Right cardiac atrium (tissue), 5 donors: ENCODE measurements at places on chromosomes 7 and 10.

- DNase-seq: no peak
These were observed 23.8 kb downstream of the TMEM196 start for GRCh38 chr7:19749658-19750057.

DNA sequence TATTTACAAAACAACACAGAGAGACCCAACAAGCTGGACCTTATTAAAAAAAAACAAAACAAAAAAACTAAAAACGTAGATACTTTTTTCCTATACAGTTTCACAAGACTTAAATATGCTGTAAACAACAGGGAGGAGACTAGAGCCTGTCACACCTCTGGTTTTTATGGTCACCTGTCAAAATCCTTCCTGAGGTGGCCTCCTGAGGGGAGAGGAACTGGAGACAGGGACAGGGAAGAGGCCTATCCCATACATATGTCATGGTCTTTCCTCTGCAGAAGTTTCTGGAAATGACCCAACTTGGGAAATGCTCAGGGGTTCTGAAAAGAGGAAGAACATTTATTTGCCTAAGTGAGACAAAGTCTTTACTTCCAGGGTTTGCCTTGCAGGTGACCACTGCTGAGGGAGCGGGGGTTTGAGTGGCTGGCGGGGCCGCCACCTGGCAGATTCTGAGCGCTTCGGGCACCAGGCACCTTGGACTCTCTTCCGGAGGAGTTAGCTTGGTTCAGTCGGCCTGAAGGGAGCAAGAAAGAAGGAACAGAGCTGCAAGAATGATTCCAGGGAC is 18.3 kb downstream of the CPA1 start:
- no peak for DNase-seq

DNA sequence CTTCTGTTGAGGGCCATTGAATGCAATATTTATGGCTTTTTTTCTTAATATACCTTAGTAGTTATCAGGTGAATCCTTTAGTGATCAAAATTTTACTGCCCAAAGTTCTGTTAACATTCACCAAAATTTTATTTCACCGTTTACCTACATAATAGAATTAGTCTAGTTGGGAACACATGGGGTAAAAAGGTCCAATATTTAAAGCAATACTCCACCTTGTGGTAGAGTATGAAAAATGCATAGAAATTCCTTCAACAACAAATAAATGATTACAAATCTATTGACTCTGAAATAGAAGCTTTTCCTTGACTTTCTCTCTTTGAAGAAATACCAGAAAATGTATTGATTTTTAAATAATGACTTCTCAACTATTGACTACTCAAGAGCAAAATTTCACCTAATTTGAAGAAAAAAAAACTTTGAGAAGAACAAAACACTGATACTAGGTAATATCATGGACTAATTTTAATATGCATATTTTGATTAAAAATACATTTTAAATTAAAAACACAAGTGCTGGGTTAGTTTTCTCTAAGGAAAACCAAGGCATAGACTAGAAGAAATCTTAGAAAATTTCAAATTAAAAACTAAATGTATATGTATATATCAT is 43.3 kb downstream of the POLR1F start:
- no peak for DNase-seq

DNA sequence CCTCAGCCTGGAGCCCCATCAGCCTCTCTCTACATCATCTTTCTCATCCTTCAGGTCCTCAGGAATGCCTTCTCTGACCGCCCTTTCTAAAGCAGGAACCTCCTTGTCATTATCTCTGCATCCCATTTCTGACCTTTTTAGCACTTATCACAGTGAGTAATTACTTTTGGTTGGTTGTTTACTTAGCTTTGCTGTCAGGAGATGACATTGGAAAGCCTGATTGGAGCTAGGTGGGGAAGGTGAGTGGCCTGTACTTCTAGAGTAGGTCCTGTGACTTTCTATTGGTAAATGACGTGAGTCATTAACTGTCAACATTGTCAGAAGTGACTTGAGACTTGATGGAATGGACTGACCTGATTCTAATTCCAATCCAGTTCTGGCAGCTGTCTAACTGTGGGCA is 9.3 kb upstream of the SLC25A13 start:
- DNase-seq: no peak

GRCh38 chr7:31747553-31747952 is 60.5 kb downstream of the PPP1R17 start:
- no peak for DNase-seq

DNA sequence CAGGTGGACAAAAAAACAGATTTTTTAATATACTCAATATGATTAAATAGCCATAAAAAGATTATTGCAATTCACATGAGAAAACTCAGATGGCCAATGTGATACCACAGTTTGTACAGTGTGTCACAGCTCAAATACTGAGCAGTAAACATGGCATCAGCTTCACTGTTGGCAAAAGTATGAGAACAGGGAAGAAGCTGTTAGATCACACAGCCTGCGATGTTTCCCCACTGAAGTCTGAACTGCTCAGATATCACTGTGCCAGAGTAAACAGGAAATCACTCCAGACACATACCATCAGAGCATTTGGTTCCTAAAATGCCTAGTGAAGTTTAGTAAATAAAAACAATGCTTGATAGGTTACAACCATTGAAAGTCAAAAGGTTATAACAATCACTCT is 347.8 kb downstream of the ETV1 start:
- DNase-seq: no peak

DNA sequence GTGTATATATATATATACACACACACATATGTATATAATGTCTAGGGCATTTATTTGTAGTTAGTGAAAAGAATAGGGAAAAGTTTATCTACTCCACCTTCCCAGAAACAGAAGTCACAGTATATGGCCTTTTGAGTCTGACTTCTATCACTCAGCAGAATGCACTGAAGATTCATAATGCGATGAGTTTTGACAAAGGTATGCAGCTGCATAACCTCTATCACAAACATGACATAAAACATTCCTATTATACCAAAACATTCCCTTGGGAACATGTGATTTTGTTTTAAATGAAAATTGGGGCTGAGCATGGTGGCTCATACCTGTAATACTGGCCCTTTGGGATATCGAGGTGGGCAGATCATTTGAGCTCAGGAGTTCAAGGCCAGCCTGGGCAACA is 137.3 kb upstream of the EEPD1 start:
- no peak for DNase-seq

DNA sequence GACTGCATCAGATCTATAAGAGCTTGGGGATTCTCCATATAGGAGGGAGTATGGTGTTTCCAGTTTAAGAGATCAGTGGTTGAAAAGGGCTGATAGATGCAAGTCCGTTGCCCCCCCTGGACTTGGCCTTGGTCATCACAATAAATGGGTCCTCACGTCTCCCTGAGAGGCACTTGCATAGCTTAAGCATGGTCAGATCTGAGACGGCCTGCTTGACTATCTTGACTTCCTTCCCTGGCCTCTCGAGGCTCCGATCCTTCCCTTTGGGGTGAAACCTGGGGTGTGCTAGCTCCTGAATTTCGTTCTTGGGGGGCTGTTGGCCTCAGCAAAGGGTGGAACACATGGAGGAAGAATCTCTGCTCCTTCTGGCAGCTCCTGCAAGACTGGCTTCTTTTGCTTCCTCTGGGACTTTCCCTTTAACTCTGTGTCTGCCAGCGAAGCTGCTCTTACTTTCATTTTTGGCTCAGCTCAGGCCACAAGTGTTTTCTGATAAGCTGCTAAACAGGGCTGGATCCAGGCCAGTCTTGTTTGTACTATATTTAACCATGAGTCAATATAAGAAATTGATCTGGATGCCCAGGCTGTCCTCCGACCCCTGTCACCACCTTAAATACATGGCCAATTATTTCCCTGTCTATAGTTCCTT is 11.2 kb upstream of the ZNF485 start:
- no peak for DNase-seq

DNA sequence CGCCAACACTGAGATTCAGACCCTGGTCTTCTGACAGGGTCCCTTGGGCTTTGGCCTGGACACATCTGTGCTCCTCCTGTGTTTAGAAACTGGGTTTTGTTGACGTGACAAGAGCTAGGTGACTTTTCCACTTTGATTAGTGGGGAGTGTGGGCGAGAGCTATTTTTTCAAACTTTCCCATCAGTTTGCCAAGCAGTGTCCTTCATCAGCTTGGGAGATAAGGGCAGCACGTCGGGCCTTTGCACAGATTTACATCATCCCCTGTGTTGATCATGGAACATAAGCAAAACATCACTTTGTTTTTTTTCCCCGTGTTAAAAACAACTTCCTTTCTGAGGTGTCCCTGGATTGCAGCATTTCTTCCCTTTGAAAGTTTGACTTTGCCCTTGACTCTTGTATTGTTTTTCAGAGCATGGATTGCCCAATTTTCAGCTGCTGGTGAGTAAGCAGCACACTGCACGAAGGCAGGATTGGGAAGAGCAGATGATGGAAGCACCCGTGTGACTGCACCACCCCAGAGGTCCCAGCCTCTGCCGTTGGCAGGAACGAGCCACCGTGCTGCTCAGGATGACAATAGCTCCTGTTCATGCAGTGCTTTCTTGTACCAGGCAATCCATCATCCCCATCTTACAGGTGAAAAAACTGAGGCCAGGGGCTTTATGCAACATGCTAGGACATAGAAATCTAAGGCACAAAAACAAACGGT is 6.4 kb upstream of the IGFBP1 start:
- DNase-seq: no peak

DNA sequence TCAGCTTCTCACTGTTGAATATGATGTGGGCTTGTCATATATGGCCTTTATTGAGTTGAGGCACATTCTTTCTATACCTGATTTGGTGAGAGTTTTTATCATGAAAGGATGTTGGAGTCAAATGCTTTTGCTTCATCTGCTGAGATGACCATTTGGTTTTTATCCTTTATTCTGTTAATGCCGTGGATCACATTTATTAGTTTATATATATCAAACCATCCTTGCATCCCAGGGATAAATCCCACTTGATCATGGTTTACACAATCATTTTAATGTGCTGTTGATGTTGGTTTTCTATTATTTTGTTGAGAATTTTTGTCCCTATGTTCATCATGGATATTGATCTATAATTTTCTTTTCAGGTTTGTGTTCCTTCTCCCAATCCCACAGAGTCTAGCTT is 67.0 kb downstream of the EBLN1 start:
- DNase-seq: no peak

- no peak for DNase-seq
These were observed 164.6 kb upstream of the SH2B2 start for GRCh38 chr7:102122026-102122425.
